ENCODE measurements at places on chromosomes 13 and 19.

DNA sequence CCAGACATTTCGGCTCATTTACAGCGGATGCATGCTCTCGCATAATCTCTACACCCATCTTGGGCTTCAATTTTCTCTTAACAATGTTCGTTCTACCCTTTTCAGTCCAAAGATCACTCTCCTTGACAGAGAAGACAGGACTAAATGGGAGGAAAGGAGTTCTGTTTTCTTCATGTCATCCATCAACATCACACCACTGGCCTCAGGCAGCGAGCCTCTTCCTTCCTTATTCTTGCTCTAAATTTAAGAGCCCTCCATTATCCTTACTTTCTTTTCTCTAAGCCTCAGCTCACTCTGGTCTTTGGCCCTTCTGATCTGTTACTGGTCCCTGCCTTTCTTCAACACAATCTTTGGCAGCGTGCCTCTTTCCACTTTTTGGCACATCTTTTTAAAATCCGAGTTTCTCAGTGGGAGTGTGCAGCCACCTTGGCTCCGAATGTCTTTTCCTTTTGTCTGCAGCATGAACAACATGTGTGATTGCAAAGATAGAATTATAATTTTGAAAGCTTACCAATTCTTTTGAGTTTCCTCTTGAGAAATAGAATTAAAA is 98.7 kb downstream of the FAM216B start:
- DNase-seq = no peak

- no peak for DNase-seq
Measured at GRCh38 chr19:45156011-45156630, 4.7 kb downstream of the NKPD1 start.

DNA sequence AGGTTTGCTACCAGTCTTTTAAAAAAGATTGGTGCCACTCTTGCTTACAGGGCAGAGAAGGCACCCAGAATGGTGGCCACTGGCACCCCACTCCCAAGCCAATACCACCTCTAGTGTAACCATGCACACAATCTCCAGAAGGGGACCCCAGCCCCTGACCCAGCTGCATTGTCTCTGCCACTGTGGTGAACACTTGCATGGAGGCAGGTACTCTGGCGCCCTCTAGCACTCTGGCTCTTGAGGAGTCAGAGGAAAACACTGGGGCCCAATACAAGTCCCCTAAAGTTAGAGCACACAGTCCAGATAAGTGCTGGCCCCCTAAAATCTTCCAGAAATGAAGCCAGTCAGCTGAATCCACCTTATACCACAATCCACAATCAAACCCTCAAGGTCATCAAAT is 6.0 kb downstream of the ERVV-1 start:
- DNase-seq = no peak

GRCh38 chr19:51480590-51480989 is 2.3 kb downstream of the CEACAM18 start:
- peak; percentile 28 for DNase-seq

- DNase-seq = no peak
Measured at GRCh38 chr13:110403315-110403714, 96.2 kb downstream of the COL4A2 start.

GRCh38 chr13:113854238-113855011 is 9.5 kb downstream of the GAS6 start:
- no peak for DNase-seq

DNA sequence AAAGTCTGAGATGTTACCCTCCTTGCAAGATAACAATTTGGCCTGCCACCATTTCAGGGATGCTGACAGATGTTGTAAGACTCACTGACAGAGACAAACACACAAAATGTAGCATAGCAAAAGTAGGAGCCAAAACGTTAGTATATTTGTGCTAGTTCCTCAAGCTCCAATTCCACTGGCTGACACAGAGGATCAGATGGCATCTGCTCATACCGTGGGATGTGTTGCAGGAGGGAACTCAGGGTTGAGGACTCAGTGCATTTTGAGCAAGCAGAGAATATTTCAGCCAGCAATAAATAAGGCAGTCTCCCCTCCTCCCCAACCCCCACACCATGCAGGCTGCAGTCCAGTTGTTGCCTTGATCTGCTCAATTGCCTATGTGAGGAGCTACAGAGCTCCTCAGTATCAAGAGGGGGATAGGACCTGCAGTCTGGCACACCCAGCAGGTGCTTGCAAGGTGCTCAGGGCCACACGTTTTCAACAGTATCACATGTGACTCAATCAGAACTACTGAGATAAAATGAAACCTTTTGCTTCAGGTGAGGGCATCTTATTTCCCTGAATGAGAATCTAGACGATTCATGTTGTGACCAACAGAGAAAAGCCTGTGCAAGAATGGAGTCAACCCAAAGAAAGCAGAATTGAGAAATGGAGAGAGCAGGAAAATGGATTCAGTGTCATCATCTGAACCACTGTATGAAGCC is 23.6 kb upstream of the LRCH1 start:
- DNase-seq = no peak

- DNase-seq = no peak
Measured at GRCh38 chr19:46077815-46078167, 37.0 kb upstream of the IGFL4 start.

- DNase-seq = no peak
Measured at GRCh38 chr13:21079221-21079620, 17.8 kb upstream of the LATS2 start.

GRCh38 chr13:23354520-23354919 is 79.0 kb downstream of the SACS start:
- DNase-seq = no peak

- DNase-seq = no peak
Measured at GRCh38 chr19:2248136-2249009, 750 bp upstream of the AMH start.

DNA sequence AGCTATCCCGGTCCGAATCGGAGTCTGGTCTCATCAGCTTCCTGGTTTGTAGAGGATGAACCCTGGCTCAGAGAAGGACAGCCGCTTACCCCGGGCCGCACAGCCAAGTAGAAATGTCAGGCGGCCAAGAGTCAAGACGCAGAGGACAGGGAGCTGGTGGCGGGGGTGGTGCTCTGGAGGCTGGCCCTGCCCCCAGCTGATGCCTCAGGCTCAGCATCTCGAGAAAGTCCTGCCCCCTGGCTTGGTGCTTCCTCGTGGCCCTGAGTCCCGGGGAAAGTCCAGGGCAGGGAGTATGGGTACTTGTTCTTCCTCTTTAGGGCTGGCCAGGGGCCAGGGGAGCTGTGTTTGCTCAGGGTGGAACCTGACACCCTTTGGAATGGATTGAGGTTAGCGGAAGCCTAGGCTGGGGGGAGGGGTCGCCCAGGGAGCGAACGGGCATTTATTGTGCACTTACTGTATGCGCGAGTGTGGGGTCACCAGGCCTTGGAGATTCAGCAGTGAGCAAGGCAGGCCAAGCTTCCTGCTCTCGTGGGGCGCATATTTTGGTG is 2.2 kb downstream of the TJP3 start:
- no peak for DNase-seq

DNA sequence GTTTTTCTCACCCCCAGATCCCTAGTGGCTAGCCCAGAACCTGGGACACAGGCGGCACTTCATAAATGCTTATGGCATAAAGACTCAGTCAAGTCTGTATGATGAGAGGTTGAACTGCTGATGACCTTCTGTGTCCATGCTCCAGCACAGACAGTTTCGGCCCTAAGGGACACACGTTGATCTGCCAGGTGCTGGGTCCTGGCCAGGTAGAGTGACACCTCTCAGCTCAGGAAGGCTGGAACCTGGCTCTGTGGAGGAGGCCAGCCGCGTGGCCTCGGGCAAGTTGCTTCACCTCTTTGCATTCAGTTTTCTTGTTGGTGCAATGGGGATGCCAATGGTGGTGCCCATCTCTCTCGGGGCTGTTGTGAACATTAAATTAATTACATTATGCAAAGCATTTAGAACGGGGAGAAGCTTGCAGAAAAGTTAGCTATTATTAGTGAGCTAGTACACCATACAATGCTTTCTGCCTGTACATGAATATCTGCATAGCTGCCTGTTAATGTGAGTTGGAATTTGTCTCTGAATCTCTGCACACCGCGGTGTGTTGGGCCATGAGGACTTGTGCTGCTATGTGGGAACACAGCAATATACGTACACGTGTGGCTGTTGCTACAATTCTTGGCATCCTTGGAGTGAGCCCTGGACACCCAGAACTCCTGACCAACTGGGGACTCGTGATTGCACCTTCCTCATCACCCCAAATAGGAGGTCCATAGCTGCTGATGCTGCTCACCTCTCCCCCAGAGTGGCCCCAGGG is 8.4 kb downstream of the GADD45B start:
- no peak for DNase-seq

- DNase-seq = no peak
Measured at GRCh38 chr13:67964986-67965385, 734.9 kb upstream of the PCDH9 start.

DNA sequence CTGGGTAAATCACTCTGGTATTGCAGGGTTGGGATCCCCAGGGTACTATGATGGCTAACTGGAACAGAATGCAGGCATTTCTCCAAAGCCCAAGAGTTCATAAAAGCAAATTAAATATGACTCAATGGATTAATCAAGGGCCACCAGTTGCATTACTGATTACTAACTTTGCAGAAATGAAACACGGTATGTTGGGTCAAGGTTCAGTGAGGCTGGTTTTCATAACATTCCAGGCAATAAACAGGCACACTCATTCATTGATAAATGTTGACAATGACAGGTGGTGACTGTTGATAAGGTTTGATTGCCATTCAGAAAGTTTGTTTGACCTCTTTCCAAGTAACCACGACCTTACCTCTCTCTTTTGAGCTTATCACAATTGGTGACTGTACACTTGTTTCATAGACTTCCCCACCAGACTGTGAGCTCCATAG is 506 bp upstream of the AP1M1 start:
- no peak for DNase-seq

- DNase-seq = no peak
Measured at GRCh38 chr13:106568299-106569003, 514 bp upstream of the ARGLU1 start.

DNA sequence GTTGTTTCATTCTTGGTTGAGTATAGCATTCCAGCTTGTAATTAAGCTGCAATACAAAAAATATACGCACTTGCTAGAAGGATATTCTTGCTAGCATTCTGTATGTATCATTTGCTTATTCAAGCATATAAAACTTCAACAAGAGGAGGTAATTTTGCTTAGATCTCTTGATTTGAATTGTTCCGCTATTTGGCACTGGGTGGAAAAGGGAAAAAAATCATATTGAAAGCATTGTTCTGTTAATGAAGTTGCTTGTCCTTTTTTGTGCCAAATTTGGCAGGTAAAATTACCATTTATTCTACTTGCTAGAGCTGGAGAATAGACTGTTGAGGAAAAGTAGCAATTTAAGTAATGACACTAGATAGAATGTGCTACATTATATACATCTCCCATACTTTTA is 190.2 kb downstream of the GGACT start:
- no peak for DNase-seq

GRCh38 chr19:10699650-10700335 is 1.4 kb upstream of the QTRT1 start:
- peak; percentile 64 for DNase-seq

DNA sequence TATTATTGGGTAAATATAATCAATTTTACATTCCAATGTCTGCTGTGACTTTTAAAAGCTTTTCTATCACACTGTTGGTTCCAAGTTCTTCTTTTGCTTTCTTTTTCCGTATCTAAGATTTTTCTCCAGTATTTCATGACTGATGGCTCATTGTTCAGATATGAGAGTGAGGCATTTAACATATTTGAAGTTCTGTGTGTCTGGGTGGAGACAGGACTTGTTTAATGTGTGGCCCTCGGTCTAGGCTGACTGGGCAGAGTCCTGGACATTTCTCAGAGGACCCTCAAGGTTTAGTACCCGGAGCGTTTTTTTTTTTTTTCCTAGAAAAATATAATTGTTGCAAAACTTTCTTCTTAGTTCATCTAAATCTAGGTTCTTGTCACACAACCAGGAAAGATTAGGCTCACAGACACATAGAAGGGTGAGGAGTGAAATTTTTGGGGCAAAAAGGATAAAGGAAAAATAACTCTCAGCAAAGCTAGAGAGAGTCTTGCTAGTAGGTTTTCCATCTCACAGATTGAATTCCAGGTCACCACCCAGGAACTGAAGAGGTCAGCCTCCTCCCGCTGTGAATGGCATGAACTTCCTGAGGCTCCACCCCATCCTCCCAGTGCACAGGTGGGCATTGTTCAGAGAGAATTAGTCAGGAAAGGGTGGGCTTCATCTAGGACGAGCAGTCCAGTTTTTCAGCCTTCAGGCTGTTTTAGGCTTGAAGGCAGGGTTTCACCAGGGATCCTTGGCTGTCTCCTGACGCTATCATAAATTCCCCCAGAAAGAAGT is 1002.4 kb upstream of the PCDH9 start:
- DNase-seq = no peak

GRCh38 chr19:30449673-30450072 is 77.5 kb downstream of the ZNF536 start:
- DNase-seq = no peak

GRCh38 chr19:4538601-4538954 is 1.3 kb downstream of the LRG1 start:
- no peak for DNase-seq

GRCh38 chr13:113777311-113778260 is 18.6 kb downstream of the TMEM255B start:
- DNase-seq = peak; percentile 87

DNA sequence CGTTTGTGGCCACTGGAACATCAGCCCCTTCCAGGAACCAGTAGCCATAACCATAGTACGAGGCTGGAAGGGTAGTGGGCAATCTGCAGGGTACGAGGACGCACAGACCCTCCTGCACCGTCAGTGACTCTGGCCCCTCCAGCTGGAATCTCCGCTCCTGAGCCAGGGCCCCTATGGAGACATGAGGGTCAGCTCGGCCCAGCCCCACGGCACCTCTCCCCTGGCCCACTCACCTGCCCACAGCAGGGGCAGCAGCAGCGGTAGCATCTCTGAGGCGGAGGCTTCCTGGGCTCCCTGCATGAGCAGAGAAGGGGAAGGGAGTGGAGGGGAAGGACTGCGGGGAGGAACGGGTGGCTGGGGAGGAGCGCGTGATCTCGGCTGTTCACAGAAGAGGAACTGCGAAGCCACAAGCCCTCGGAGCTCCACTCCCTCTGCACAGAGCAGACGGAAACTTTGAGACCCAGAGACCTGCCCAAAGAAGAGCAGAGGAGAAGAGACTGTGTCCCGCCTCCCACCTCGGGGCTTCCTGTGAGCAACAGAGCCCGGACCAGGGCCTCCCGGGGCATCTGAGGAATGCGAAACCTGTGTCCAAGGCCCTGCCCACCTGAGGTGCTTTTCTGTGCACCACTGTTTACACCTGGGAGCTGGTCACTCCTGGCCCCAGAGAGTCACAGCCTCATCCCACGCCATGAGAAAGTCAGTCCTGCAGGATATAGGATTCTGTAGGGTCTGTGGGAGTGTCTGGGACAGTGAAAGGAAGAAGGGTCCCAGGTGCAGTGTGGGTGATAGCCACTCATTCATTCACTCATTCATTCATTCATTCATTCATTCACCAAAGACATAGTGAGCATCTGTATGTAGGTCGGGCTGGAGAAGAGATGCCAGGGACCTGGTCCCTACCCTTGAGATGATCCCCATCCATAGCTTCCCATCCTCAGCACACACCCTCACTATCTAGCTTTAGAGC is at the start of gene SIGLEC6:
TSS of gene SIGLEC6 (minus strand) at position 322 of the 967 bp plus-strand sequence. CDS start at position 300, 22 bp downstream.
- DNase-seq = no peak

Measured in nephron progenitor cell (in vitro differentiated cells).